ENCODE measurements at places on chromosomes 7 and 10.

- peak; percentile 41 for DNase-seq
These were observed 520 bp upstream of the WNT2 start for GRCh38 chr7:117323305-117323850.

GRCh38 chr10:71063401-71063800 is 149.0 kb upstream of the UNC5B start:
- DNase-seq = no peak

DNA sequence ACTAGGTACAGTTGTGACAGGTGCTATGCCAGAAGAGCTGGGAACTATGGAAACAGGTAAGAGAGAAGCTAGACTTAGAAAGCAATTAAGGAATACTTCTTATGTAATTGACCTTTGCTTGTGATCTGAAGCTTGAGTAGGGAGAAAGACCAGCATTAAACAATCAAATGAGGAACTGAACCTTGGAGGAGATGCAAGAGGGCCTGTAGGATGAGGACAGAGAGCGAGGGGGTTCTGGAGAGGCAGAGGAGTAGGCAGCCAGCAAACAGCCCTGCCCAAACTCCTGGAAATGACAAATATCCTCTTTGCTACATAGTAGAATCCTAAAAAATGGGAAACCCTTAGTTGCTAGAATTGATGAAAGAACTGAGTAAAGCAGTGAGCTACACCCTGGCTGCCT is 41.6 kb upstream of the FAM204A start:
- DNase-seq = no peak

GRCh38 chr7:102300643-102301221 is 14.1 kb downstream of the SH2B2 start:
- no peak for DNase-seq

- no peak for DNase-seq
These were observed 14.0 kb upstream of the NUB1 start for GRCh38 chr7:151327659-151328058.

- DNase-seq = no peak
These were observed 54.9 kb upstream of the ANK3 start for GRCh38 chr10:60444494-60445064.

DNA sequence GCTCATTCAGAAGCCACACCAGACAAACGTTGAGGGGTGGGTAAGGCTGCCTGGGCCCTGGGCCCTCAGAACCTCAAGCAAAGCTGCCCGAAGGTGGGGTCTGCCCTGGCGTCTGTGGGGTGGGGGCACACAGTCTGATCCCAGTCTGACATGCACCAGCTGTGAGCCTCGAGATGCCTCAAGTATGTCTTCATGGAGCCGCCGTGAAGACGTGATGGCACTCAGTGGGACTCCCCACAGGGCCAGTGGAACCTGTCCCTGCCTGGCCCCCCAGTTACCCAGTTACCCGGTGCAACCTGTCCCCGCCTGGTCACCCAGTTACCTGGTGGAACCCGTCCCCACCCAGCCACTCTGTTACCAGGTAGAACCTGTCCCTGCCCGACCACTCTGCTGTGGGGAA is 351.2 kb downstream of the PTPRN2 start:
- DNase-seq = peak; percentile 31

GRCh38 chr10:95572131-95572820 is 11.1 kb upstream of the SORBS1 start:
- DNase-seq = no peak

DNA sequence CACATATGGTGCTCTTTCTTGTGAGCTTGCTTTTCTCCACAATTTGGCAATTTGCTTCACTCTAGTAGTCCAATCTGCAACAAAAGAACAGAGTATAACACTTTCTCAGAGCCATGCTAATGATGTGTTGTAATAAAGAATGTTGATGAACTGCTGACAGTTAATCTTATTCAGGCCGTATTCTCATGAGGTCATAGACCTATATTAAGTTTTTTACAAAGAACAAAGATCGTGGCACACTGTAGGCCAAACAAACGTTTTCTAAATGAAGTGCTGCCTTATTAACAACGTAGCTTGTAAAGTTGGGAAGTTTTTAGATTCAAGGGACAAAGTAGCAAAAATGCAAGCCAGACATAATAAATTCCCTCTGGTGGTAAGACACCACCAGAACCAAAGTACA is 160.1 kb downstream of the GALNT11 start:
- no peak for DNase-seq

- DNase-seq = no peak
These were observed 266.9 kb upstream of the KLF14 start for GRCh38 chr7:131000873-131001272.
